ENCODE measurements at places on chromosomes 16 and 17. TPM values are rescaled to one million over a fixed set of nuclear protein-coding genes. Genes with fewer than 3 reads are reported as not detected.

- no peak overlapping the region for H3K4me3 ChIP-seq
- peaks cover 4% of the 10 kb centered on the region for H3K36me3 ChIP-seq
- H3K27ac ChIP-seq, result no peak overlapping the region
- no peaks in the 10 kb centered on the region for H3K27me3 ChIP-seq
Measured at GRCh38 chr16:24070851-24071250, 185.3 kb upstream of the CACNG3 start.

- no peaks in the 10 kb centered on the region for H3K36me3 ChIP-seq
- DNase-seq, result no peak
- H3K27me3 ChIP-seq, result no peaks in the 10 kb centered on the region
- H3K4me3 ChIP-seq, result no peak overlapping the region
Measured at GRCh38 chr17:62692721-62693431, 65.4 kb downstream of the MRC2 start.

GRCh38 chr16:89407282-89407924, 83.0 kb downstream of the ANKRD11 start:
- no peak overlapping the region for H3K4me3 ChIP-seq
- peaks cover 8% of the 10 kb centered on the region for H3K36me3 ChIP-seq
- peaks cover 19% of the 10 kb centered on the region for H3K4me1 ChIP-seq
- DNase-seq, result no peak
- H3K27me3 ChIP-seq, result no peaks in the 10 kb centered on the region
- H3K27ac ChIP-seq, result no peak overlapping the region

DNA sequence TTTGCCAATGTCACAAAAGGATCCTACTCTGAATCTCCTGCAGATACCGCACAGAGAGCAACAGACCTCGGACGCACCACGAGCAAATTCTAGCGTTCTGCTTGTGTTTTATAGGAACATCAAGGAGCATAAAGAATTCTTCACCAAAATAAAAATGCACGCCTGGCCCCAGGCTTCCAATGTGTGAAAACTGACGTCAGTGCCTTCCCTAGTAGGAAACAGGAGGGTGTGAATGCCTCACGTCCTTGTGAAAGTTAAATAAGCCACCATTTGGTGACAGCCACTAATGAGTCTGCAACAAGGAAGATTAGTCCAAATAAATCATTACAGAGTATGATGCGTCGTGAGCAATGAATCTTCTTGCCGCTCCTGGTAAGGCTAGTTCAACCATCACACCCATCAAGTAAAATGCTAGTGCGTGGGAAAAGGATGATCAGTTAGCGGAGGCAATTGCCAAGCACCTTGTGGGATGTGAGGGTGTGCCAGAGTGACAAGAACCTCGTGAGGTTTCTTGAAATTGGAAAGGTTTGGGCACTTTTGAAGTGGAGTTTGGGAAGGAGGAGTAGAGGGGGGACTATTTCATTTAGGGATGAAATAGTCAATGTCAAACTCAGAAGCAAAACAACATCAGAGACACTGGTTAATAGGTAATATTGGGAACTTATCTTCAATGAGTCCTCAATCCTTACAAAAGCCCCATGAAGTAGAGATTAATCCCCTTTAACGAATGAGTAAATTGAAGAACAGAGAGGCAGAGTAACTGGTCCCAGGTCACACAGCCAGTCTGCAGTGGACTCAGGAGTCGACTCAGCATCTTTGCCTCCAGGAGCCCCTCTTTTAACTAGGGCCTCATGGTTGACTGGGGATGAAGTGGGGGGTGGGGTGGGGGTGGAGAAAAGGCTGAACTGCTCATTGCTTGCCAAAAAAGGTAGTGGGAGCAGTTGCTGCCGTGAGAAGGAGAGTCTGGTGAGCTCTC, 238.8 kb downstream of the SLC39A11 start:
- no peak overlapping the region for H3K27ac ChIP-seq
- no peaks in the 10 kb centered on the region for H3K4me1 ChIP-seq
- no peak for DNase-seq
- H3K4me3 ChIP-seq, result no peak overlapping the region

DNA sequence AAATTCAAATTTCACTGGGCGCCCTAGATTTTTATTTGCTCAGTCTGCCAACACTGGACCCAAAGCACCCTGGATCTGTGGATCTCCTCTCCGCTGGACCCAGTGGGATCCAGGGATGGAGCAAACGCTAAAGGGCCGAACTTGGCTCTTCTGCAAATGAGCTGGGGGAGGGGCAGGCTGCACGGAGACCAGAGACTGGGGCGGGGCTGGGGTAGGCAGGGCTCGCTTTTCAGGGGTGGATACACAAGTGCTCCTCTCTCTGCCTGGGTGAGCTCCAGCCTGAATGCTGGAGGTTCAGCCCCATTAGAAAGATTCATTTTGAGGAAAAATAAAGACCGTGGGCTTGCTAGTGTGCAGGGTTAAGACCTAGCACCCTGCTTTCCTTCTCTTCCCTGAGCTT, 8.9 kb downstream of the CBX4 start:
- peaks cover 4% of the 10 kb centered on the region for H3K4me1 ChIP-seq
- no peaks in the 10 kb centered on the region for H3K27me3 ChIP-seq
- no peak overlapping the region for H3K4me3 ChIP-seq
- H3K27ac ChIP-seq, result no peak overlapping the region
- H3K36me3 ChIP-seq, result peaks cover 15% of the 10 kb centered on the region

DNA sequence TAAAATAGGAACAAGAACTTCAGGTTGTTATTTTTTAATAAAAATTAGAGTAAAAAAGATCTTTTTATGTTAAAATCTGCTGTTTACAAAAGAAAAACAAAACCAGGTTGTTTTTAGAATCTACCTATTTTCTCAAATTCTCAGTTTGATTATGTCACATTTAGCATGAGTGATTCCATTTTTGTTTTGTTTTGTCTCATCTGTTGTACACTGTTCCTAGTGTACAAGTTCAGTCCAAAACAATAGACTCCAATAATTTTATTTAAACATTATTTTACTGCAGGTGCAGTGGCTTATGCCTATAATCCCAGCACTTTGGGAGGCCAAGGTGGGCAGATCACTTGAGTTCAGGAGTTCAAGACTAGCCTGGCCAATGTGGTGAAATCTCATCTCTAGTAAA, 2142.7 kb downstream of the TP53TG3F start:
- H3K4me3 ChIP-seq, result no peak overlapping the region
- H3K36me3 ChIP-seq, result no peaks in the 10 kb centered on the region
- H3K27me3 ChIP-seq, result no peaks in the 10 kb centered on the region
- no peak overlapping the region for H3K27ac ChIP-seq
- no peaks in the 10 kb centered on the region for H3K4me1 ChIP-seq
- DNase-seq, result no peak

DNA sequence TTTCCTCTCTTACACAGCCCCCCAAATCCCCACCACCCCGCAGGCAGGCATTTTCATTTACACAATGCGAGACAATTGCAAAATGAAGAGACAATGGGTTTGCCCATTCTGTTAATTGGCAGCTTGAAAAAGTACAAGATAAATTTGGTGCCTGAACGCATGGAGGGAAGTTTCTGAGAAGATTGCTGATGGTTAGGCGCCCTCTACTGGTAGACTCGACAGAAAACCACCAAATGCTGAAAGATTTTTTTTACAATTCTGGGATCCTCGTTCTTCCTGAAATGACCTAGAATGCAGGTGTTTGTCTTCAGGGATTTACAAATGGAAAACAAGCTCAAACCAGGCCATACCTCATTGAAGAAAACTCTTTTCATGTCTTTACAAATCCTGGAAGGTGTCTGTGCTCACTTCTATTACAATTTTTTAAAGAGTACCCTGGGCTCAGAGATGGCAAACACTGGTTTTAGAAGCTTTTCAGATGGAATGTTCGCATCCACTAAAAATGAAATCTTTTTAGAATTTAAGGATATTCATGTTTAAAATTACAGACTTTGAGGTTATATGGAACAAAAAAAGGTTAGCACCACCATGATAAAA, 338.5 kb downstream of the PMP22 start:
- H3K4me3 ChIP-seq, result no peak overlapping the region
- no peak for DNase-seq
- no peaks in the 10 kb centered on the region for H3K4me1 ChIP-seq
- no peaks in the 10 kb centered on the region for H3K27me3 ChIP-seq
- no peak overlapping the region for H3K27ac ChIP-seq

- peaks cover 3% of the 10 kb centered on the region for H3K4me1 ChIP-seq
- H3K36me3 ChIP-seq, result no peaks in the 10 kb centered on the region
Measured at GRCh38 chr16:3716831-3717234, 491 bp downstream of the TRAP1 start.

- no peak overlapping the region for H3K27ac ChIP-seq
- H3K27me3 ChIP-seq, result no peaks in the 10 kb centered on the region
- H3K4me1 ChIP-seq, result peaks cover 15% of the 10 kb centered on the region
- no peak overlapping the region for H3K4me3 ChIP-seq
Measured at GRCh38 chr17:82590881-82591539, 57.2 kb downstream of the WDR45B start.

Gene ASGR2
- not detected for polyA plus RNA-seq

Gene HBZ
- polyA plus RNA-seq, result not detected

Gene NPW
- 0.65 TPM for polyA plus RNA-seq

Gene SLC6A2
- not detected for polyA plus RNA-seq

All from GM12878 (cell line).